ENCODE measurements at places on chromosomes 3 and 15.

DNA sequence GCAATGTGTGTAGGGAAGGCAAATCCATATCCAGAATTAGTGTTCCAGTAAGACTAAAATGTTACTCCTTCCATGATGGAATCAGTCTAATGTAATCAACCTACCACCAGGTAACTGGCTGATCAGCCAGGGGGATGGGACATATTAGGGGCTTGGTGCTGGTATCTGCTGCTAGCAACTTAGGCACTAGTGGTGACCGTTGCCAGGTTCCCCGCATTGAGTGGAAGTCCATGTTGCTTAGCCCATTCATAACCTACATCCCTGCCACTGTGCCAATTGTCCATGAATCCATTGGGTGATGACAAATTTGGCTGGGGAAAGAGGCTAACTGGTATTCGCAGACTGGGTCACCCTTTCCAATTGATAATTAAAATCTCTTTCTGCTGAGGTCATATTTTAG is 212.2 kb upstream of the ROBO1 start:
- DNase-seq: no peak

GRCh38 chr3:32869513-32870047 is 51.8 kb downstream of the TRIM71 start:
- DNase-seq: no peak

GRCh38 chr3:51718547-51719409 is 11.9 kb downstream of the GRM2 start:
- DNase-seq: no peak

DNA sequence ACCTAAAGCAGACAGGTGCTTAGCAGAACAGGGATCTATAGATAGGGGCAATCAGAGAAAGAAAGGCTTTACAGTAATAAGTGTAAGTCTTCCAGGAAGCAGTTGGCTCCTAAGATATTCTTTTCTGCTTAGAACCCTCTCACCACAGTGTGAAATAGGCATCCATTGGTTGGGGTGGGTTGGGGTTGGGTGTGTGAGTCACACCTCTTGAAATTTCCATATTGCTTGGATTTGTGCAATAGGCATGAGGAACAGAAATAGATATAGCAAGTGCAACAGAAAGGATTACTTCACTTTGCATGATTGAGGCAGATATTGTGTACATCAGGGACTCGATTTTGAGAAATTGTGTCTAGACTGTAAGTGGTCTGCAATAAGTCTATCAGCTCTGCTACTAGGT is 200.1 kb upstream of the GAP43 start:
- DNase-seq: no peak

DNA sequence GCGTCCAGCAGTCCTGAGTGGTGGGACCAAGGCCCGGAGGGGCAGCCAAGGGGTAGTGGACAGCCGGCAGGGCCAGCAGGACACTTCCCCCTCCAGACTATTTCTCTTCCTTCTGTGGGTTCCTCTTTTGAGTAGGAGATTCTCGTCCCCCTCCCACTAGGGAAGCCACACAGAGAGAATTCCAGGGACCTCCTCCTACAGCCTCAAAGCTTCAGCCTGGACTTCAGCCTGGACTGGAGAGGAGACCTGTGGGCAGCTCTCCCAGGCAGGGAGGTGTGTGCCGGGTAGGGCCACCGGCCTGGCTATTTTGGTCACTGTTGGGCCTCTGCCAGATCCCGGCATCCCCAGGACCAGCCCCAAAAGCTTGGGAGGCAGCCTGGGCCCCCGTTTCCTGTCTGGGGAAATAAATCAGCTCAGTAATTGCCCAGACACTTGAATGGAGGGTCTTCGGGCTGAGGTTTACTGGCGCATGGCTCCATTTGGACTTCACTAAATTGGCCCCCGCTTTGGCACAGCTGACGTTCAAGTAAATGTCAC is 1.3 kb downstream of the SLC6A6 start:
- no peak for DNase-seq

GRCh38 chr3:115927197-115927596 is 303.9 kb downstream of the GAP43 start:
- no peak for DNase-seq

GRCh38 chr3:155753038-155753639 is 8.3 kb upstream of the PLCH1 start:
- DNase-seq: no peak

- no peak for DNase-seq
Measured at GRCh38 chr3:48648188-48648850, 13.1 kb upstream of the SLC26A6 start.

DNA sequence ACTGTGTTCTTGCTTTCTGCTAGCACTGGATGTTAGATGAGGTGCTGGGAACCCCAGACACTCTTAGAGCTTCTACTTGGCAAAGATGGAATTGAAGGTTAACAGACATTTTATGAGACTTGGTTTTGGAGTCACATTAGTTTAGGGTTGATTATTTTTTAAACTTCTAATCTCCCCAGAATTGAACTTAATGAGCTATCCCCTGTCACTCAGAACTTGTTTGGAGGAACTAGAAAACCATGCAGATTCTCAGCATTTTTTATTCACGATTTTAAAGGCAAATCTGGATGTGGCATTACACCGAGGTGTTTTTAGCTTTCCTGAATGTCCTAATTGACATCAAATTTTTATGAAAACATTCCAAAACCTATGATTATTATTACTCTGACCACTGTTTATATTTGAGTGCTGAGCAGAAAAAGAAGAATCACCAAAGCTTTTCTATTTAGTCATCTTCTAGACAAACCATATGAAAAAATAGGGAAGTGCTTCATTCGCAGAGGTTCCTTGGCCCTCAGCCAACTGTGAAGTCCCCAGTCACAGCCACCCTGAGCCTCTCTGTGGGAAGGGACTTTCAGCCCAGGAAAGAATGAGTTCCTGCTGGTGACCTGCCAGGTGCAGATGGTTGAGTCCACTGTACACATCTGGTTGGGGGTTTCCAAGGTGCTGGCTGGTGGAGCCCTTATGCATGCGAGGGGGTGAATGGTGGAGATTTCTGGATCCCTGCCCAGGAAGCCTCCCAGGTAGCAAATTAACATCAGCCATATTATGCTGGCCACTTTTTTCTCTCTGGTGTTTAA is 196.0 kb upstream of the TOPAZ1 start:
- no peak for DNase-seq

GRCh38 chr3:53936347-53936746 is 44.7 kb upstream of the SELENOK start:
- no peak for DNase-seq

- no peak for DNase-seq
Measured at GRCh38 chr15:57273402-57273801, 102.9 kb upstream of the CGNL1 start.

DNA sequence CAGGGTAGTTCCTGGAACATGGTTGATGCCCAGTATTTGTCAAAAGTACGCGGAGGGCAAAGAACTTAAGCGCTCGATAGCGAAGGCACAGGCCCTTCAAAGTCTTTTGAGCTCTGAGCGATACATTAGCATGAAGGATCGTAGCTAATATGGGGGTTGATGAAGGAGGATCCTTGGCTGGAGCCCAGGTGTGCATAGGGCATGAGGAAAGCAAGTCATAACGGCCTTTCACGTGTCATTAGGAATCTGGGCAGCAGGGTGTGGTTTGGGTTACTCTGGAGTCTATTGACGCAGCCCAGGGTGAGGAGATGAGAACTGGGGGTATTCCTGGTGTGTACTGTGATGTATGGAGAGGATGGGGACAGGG is 31.7 kb downstream of the SPINK8 start:
- no peak for DNase-seq

DNA sequence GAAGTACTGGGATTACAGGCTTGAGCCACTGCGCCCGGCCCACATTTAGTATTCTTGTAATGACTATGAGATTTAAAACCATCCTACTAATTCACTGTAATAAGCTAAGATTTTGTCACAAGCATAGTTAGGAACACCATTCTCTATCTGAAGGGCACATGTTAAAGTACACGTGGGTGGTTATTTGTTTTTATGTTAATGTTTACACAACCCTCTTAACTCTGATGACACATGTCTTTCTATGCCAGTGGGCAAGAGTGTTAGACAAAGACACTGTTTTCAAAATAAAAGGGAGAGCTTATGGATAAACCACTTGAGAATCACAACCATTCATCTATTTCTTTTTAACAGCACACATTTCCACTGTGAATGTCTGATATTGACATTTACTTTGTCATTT is 537.6 kb upstream of the IL12A start:
- DNase-seq: no peak

DNA sequence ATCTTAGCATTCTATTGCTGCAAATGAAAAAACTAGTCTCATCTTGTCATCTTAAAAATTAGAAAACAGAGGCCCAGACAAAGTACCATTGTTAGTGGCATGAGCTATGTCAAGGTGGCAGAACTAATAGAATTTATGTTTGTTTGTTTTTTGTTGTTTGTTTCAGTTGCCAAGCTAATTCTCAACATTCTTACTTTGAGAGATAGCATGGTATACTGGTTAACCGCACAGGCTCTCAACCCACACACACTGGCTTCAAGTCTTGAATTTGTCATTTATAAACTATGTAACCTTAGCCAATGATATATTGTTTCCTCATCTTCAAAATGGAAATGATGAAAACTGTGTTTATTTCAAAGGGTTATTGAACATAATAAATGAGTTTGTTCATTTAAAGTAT is 367.6 kb upstream of the PLSCR5 start:
- no peak for DNase-seq

DNA sequence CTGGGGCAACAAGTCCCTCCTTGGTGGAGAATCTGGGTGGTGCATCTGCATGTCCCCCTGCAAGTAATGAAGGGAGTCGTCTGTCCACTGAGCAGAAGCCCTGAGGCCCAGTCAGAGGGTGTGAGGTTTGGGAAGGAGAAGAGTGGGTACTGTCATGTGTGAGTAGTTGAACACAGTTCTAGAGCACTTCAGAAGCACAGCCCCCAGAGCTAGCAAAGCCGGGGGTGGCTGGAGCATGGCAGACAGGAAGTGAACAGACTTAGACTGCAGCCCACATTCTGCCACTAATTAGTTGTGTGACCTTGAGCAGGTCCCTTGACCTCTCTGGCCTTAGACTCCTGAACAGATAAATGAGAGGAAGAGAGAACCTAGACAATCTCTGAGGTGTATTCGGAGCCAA is 207.6 kb downstream of the UACA start:
- DNase-seq: no peak

DNA sequence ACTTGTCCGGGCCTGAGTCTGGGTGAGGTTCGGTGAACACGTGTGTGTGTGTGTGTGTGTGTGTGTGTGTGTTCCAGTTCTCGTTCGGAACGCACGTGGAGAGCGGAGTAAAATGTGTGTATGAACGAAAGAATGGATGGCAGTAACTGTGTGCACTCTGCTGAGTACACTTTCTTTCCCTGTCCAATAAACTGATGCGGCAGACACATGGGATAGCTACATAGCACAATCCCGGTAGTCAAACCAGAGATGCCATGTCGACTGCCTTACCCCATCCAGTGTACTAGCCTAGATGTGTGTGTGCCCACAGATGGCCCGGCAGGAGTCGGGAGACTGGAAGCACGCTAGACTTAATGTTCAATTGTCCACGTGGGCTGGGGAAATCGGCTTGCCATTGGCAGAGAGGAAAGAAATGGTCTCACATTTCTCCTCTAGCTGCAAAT is 507 bp upstream of the GOLIM4 start:
- DNase-seq: no peak

DNA sequence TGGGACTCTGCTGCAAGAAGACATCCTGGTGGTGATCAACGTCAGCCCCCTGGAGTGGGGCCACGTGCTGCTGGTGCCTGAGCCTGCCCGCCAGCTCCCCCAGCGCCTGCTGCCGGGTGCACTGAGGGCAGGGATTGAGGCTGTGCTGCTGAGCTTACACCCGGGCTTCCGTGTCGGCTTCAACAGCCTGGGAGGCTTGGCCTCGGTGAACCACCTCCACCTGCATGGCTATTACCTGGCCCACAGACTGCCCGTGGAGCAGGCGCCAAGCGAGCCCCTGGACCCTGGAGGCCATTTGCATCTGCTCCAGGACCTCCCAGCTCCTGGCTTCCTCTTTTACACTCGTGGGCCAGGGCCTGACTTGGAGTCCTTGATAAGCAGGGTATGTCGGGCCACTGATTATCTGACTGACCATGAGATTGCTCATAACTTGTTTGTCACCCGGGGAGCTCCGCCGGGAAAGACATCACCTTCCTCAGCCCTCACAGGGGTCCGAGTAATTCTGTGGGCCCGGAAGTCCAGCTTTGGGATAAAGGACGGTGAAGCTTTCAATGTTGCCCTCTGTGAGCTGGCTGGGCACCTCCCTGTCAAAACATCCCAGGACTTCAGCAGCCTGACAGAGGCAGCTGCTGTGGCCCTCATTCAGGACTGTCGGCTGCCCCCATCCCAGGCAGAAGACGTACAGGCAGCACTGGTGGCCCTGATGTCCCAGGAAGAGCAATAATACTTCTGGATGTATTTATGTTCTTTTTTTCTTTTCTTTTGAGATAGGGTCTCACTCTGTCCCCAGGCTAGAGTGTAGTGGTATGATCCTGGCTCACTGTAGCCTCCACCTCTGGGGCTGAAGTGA is 7.6 kb downstream of the GDPGP1 start:
- no peak for DNase-seq

GRCh38 chr3:4495294-4496086 is 2.3 kb downstream of the ITPR1 start:
- no peak for DNase-seq

- DNase-seq: no peak
Measured at GRCh38 chr3:64301476-64301875, 76.2 kb upstream of the PRICKLE2 start.

DNA sequence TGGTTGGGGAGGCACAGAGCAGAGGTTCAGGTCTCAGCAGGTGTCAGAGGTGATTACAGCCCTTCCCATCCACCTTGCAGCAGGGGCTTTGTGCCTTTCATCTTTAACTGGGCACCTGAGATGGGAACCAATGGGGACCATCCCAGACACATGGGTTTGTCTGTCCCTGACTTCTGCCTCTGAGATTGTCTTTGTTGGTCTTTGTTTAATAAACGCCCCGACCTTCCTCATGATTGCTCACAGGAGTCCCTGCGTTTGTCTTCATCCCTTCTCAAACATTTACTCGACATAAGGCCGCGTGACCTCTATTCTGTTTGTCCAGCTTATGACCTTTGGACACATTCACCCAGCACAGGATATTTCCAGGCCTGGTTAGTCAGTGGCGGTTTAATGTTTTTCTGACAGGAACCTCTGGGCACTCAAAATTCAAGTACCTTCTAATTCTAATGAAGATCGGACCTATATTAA is 5.9 kb downstream of the ZSCAN2 start:
- DNase-seq: no peak

DNA sequence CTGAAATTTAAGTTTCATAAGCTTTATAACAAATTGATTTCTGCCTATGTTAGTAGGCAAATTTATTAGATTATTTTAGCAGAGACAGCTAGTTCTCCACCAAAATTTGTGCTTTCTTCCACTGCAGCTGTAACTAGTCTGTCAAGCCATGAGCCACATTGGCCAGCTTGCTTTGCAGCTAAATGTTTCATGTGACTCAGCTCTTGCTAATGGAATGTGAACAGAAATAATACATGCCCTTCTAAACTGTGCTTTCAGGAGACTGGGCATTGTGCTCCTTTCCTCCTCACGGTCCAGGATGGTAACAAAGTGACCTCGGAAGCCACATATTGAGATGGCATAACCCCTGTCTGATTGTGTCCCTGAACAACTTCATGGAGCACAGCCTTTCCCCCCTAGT is 51.3 kb upstream of the KPNA4 start:
- no peak for DNase-seq
